ENCODE measurements at places on chromosomes 11 and 22.

- no peak for DNase-seq
Observed at GRCh38 chr11:119796363-119797060, 67.5 kb upstream of the NECTIN1 start.

- no peak for DNase-seq
Observed at GRCh38 chr11:70572974-70573260, 174.6 kb downstream of the CTTN start.

GRCh38 chr11:83511646-83512045 lies 225.5 kb upstream of the CCDC90B start:
- no peak for DNase-seq

DNA sequence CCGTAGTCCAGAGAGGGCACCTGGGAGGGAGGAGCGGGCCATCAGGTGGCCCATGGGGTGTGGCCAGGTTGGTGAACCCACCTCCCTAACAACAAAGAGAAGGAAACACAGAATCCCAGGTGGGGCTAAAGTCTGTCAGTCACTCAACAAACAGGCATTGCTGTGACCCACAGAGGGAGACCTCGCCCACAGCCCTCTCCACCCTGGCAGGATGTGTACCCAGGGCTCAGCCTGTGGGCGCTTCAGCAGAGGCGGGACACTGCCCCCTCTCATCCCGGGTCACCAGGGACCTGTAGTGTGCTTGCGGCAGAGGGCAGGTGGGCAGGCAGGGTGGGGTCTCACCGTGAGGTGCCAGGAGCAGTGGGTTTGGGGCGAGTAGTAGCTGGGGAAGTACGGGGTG lies 25.1 kb downstream of the TMPRSS6 start:
- DNase-seq, result no peak

Data from activated naive CD8-positive, alpha-beta T cell treated with anti-CD3 and anti-CD28 coated beads, Interleukin-2, amount 50 U/mL, for 24 hours (primary cell).